ENCODE measurements at places on chromosomes 6 and 20. TPM values are rescaled to one million over a fixed set of nuclear protein-coding genes. Genes with fewer than 3 reads are reported as not detected.

GRCh38 chr6:47452899-47453298, 24.7 kb upstream of the CD2AP start:
- no peak for DNase-seq

GRCh38 chr6:169984181-169985120, 233.0 kb downstream of the ERMARD start:
- no peak for DNase-seq

DNA sequence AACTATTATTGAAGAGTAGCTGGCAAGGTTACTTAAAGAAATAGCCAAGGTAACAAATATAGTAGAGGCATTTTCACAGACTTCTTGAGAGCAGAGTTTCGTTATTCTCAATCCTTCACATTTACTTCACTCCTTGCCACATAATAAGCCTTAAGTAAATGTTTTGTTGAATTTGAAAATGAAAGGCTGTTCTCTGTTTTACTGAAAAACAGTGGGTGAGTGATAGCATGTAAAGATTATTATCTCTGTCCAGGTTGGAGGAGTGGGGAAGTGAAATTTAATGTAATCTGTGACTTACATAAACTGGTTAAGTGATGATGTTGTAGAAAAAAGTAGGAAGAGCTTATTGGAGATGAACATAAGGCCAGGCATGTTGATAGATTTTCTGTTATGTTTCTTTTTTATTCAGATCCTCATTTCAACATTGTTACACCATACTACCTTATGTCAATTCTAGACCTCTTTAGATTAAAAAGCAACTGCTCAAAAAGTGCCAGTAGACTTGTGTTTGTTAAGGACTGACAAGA, 55.0 kb downstream of the QKI start:
- no peak for DNase-seq

Gene POM121L2
- polyA plus RNA-seq, result not detected

DNA sequence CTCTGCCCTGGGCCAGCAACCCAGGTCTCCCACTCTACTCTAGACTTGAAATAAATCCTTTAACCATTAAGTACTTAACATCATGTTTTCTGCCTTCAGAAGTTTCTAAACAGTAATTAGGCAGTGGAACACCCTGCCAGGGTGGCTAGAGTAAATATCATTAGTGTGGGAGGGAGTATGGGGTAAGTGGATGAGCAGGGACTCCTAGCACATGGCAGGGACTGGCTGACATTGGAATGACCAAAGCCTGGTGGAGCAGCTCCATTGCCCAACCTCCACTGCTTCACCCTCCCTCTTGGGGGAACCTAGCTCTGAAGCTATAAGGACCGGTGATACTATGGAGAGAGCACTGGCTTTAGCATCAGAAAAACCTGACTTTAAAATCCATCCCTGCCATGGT, 167.1 kb downstream of the MAFB start:
- DNase-seq, result no peak

- peak; percentile 86 for DNase-seq
Measured at GRCh38 chr6:43768983-43769525, 957 bp upstream of the VEGFA start.

- no peak for DNase-seq
Measured at GRCh38 chr6:45920819-45921511, 94.7 kb downstream of the CLIC5 start.

Data from fibroblast of lung (primary cell).